ENCODE measurements at places on chromosomes 16 and 17.

GRCh38 chr17:37605813-37606505 is 3.3 kb downstream of the SYNRG start:
- DNase-seq, result no peak

DNA sequence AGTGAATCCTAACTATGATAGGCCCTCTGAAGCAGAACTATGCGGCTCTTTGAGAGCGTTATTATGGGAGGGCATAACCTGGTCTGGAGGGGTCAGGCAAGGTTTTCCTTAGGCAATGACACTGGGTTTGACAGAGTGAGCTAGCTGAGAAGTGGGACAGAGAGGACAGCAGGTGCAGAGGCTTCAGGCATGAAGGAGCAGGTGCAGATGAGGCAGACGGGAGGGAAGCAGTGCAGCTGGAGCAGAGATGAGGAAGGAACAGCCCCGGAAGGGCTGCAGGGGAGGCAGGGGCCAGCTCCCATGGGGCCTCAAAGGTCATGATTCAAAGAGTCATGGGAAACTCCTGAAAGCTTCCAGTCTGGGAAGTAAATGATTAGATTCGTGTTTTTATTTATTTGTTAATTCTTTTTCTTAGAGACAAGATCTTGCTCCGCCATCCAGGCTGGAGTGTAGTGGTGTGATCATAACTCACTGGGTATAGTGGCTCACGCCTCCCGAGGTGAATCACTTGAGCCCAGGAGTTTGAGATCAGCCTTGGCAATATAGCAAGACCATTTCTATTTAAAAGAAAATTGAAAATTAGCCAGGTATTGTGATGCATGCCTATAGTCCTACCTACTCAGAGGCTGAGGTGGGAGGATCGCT is 5.4 kb downstream of the MARCHF10 start:
- no peak for DNase-seq

DNA sequence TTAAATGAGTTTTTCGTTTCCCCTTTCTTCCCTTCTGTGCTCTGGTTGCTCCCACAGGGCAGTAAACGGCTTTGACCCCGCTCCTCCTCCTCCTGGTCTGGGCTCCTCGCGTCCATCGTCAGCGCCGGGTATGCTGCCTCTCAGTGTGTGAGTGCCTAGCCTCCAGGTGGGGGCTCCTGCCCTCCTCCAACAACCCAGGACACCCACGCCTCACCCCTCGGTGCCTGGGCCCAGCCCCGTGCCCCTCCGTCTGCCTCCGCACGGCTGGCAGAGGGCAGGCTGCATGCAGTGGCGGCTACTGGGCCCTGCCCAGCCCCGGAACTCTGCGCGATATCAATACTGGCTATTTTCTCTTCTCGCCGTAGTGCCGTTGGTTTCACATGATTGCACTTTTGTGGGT is 31.2 kb downstream of the NDEL1 start:
- no peak for DNase-seq

DNA sequence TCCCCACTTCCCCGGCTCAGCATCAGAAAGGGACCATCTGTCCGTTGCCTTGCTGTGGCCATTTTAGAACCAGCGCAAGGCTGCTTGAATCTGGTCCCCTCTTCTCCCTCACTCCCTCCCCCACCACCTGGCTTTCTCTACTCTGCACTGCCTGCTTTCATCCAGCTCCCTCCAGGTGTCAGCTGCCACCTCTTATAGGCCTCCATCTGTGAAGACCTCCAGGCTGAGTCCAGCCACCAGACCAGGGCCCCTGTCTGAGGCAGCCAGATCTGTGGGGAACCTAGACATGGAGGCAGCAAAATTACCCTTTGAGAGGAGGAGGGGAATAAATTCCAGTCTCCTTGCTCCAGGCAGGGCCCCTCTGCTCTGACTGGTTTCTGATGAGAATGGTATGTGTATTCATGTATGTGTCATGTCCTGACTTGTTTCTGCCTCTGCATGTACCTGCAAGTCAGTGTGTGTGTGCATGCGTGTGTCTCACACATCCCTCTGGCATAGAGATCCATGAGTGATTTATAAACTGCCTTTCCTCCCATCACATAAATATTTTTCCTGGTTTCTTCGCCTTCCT is 21.1 kb downstream of the MINK1 start:
- no peak for DNase-seq

GRCh38 chr16:57462978-57463362 is 491 bp downstream of the POLR2C start:
- no peak for DNase-seq

- DNase-seq, result no peak
Observed at GRCh38 chr17:9343516-9343915, 232.1 kb downstream of the STX8 start.

DNA sequence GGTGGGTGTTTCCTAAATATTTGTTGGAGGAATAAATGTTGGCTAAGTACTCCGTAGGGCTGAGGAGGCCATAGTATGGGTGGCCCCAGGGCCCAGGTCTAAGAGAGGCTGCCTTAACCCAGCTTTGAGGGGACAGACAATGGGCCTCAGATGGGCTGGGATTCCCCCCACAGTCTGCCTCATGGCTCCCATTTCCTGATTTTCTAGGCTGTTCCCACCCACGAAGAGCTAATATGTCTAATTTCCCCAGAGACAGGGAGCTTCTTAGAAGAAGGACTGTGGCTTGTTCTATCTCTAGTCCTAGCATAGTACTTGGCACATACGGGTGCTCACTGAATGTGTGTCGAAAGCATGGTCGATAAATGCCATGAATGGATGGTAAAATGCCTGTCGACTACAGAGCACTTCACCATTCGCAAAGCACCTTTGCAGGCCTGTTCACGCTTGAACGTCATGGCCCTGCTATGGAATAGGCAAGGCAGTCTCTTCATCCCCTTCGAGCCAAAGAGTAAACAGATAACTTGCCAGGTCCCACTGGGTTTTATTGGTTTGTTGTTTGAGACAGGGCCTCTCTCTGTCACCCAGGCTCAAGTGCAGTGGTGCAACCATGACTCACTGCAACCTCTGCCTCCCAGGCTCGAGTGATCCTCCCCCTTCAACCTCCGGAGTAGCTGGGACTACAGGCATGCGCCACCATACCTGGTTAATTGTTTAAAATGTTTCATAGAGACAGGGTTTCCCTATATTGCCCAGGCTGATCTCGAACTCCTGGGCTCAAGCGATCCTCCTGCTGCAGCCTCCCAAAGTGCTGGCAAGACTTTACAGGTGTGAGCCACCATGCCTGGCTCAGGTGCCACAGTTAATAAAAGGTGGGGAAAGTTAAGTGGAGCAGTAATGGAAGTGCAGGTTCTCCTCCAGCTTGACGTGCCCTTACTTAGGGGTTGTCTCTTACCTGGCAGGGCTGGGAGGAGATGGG is 9.7 kb downstream of the CHAD start:
- no peak for DNase-seq

DNA sequence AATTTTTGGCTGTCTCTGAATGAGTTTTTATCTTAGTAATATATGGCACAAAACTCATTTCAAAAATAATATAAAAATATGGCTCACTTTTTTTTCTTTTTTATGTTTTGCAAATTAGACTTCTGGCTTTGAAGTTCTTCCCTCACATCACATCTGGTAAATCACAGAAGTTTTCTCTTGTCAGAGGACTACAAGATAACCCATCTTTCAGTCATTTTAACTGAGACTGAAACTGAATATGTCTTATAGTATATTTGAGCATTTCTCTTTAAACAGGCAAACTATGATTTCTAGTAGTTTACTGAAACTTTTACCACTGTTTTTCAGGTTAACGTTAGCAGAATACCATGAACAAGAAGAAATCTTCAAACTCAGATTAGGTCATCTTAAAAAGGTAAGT is 51.1 kb upstream of the MRC2 start:
- DNase-seq, result no peak

GRCh38 chr17:62801553-62802114 is 6.5 kb downstream of the MARCHF10 start:
- no peak for DNase-seq

DNA sequence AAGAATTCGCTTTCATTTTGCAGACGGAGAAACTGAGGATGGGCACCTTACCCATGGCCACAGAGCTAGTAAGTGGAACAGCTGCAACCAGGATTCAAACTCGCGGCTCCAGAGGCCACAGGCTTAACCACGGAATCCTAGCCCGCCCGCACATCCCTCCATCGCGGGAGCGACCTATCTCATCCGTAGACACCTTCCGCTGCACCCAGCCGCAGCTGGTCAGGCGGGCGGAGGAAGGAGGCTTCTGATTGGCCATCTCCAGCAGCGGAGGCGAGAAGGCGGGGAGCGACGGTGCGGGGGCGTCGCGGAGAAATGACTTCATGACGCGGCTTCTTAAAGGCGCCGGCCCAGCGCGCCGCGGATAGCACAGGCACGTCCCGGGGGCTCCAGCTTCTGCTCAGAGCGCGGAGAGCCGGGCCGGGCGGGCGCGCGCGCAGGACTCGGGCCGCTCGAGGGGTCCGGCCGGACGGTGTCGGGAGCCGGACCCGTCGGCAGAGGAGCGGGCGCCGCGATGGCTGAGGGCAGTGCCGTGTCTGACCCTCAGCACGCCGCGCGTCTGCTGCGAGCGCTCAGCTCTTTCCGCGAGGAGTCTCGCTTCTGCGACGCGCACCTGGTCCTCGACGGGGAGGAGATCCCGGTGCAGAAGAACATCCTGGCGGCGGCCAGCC is at the start of gene GAN:
TSS of gene GAN (plus strand) at position 360 of the 668 bp plus-strand sequence. CDS start at position 512, 152 bp downstream.
- DNase-seq, result peak; percentile 95

DNA sequence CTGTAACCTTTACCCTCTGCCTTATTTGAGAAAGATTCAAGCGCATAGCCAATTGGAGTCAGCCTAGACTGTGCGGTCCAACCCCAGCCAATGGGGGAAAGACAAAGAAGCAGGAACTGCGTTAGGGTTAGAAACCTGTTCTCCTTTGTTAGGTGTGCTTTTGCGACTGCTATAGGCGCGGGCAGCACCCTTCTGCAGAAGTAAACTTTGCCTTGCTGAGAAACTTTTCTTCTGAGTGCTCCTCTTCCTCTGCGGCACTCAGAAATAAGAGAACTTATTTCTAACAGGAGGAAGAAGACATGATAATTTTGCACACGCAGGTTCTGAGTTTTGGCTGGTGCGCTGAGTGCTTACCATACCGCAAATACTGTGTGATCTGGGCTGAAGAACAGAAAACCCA is 9.0 kb downstream of the TXNL4B start:
- no peak for DNase-seq

DNA sequence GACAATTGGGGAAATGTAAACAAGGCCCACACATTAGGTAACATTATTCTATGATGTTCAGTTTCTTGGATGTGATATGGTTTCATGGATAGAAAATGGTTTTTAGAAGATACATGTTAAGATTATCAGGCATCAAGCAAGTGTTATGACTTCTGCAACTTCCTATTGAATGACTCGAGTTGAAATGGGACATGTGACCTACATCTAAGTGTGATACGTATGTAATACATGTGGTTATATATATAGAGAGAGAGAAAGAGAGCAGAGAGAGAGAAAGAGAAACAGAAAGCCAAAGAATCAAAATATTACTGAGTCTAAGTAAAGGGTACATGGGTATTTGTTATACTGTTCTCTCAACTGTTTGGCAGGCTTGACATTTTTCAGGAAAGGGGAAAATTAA is 1.7 kb downstream of the TMEM170A start:
- no peak for DNase-seq

- no peak for DNase-seq
Observed at GRCh38 chr16:4113358-4114256, 2.6 kb downstream of the ADCY9 start.

- no peak for DNase-seq
Observed at GRCh38 chr16:54290833-54291655, 4.5 kb upstream of the IRX3 start.

DNA sequence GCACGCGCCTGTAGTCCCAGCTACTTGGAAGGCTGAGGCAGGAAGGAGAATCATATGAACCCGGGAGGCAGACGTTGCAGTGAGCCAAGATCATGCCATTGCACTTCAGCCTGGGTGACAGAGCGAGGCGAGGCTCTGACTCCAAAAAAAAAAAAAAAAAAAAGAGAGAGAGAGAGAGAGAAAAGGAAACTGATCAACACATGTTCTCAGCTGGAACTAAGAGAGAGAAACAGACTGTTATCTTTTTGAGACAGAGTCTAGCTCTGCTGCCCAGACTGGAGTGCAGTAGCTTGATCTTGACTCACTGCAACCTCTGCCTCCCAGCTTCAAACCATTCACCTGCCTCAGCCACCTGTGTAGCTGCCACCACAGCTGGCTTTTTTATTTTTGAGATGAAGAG is 60.4 kb downstream of the STH start:
- no peak for DNase-seq

- no peak for DNase-seq
Observed at GRCh38 chr17:36869856-36870719, 67.2 kb upstream of the LHX1 start.

GRCh38 chr17:16442141-16442540 is 26.8 kb downstream of the TRPV2 start:
- DNase-seq, result no peak

- DNase-seq, result peak; percentile 31
Observed at GRCh38 chr17:83129676-83130075, 50.3 kb downstream of the METRNL start.

DNA sequence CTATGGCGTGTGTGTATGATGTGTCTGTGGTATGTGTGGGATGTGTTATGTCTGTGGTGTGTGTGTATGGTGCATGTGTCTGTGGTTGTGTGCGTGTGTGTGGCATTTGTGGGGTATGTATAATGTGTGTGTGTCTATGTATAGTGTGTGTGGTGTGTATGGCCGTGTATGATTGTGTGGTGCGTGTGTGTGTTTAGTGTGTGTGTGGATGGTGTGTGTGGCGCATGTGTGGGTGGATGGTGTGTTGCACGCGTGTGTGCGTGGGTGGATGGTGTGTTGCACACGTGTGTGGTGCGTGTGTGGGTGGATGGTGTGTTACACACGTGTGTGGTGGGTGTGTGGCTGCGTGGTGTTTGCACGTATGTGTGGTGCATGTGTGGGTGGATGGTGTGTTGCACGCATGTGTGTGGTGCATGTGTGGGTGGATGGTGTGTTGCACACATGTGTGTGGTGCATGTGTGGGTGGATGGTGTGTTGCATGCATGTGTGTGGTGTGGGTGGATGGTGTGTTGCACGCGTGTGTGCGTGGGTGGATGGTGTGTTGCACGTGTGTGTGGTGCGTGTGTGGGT is 5.6 kb upstream of the SLC38A10 start:
- DNase-seq, result no peak

DNA sequence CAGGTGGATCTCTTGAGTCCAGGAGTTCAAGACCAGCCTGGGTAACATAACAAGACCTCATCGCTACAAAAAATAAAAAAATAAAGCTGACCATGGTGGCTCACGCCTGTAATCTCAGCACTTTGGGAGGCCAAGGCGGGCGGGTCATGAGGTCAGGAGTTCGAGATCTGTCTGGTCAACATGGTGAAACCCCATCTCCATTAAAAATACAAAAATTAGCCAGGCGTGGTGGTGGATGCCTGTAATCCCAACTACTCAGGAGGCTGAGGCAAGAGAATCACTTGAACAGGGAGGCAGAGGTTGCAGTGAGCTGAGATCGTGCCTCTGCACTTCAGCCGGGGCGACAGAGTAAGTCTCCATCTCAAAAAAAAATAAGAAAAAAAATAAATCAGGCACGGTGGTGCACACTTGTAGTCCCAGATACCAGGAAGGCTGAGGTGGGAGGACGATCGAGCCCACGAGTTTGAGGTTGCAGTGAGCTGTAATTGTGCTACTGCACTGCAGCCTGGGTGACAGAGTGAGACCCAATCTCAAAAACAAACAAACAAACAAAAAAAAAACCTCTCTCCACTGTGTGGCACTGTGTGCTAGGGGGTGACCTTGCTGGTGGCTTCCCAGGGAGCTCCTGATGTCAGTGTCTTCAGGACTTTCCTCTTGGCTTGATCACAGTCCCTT is 19.8 kb upstream of the MAPK3 start:
- no peak for DNase-seq

- DNase-seq, result no peak
Observed at GRCh38 chr17:46159686-46160085, 33.5 kb downstream of the KANSL1 start.

Data from tibial artery (tissue), 4 donors.